ENCODE measurements at places on chromosomes 7 and 10. TPM values are rescaled to one million over a fixed set of nuclear protein-coding genes. Genes with fewer than 3 reads are reported as not detected.

Gene CCDC172
- not detected for polyA plus RNA-seq

GRCh38 chr10:98446661-98447221 lies at the start of gene HPS1:
Gene HPS1, minus strand, starts transcription at chr10:98446935. Its CDS starts 3,695 bp downstream, at chr10:98443240.
- peaks cover 47% of the 10 kb centered on the region for H3K4me1 ChIP-seq
- DNase-seq: peak; percentile 73
- peak within 1 kb of the TSS; percentile 94 for H3K27ac ChIP-seq
- peak within 1 kb of the TSS; percentile 93 for H3K4me3 ChIP-seq
- peaks cover 1% of the 10 kb centered on the region for H3K27me3 ChIP-seq

DNA sequence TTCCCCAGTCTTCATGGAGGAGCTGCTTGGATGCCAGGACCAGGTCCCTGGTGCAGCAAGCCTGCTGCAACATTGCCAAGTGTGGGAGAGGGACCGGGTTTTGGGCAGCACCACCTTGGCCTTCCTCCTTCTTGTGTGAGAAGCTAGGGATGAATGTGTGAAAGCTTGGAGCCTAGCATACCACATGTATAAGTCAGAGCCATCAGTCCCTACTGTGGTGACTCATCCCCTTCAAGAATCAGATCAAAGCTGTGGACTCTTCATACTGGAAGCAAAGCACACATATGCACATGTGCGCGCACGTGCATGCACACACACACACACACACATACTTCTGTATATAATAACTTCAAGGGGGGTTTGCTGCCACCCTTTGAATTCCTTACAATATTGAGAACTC lies 527.8 kb downstream of the LRMDA start:
- DNase-seq: no peak
- no peak overlapping the region for H3K4me3 ChIP-seq
- no peaks in the 10 kb centered on the region for H3K4me1 ChIP-seq
- peaks cover 2% of the 10 kb centered on the region for H3K27me3 ChIP-seq

DNA sequence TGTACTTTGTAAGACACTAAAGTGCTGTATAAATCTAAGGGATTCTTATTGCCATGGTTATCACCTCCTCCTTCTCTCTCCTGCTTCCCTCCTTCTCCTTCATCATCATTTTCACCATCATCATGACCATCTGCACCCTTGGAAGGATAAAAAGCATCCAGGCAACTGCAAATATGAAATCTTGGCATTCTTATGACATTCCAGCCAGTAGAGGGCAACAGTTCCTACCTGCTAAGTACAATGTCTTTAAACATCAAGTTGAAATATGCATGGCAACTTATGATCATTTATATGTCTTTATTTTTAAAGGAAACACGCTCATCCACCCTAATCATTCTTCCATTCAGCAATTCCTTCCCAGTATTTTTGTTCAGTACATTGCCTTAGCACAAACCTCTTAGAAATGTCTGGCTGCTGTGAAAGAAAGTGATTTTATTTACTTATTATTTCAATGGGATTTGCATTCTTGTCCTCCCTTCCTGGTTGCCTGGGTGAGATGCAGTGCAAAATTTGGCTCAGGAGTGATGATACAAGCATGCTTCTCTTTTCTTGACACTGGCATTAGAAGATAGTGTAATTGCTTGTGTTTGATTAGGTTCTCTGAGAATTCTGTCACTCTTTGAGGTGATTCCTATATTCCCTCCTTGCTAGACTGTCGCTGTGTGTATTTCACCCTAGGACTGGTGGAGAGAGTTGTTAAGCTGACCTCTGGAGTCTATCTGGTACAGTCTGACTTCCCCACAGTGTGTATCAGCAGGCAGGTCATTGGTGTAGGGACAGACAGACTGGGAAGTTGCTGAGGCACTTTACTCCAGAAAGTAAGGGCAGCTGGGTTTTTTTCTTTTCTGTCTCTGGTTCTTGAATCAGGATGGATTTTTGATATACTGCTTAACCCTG lies 188.5 kb upstream of the BMPER start:
- DNase-seq: no peak
- no peaks in the 10 kb centered on the region for H3K27me3 ChIP-seq
- no peak overlapping the region for H3K4me3 ChIP-seq
- peaks cover 5% of the 10 kb centered on the region for H3K36me3 ChIP-seq
- no peak overlapping the region for H3K27ac ChIP-seq

DNA sequence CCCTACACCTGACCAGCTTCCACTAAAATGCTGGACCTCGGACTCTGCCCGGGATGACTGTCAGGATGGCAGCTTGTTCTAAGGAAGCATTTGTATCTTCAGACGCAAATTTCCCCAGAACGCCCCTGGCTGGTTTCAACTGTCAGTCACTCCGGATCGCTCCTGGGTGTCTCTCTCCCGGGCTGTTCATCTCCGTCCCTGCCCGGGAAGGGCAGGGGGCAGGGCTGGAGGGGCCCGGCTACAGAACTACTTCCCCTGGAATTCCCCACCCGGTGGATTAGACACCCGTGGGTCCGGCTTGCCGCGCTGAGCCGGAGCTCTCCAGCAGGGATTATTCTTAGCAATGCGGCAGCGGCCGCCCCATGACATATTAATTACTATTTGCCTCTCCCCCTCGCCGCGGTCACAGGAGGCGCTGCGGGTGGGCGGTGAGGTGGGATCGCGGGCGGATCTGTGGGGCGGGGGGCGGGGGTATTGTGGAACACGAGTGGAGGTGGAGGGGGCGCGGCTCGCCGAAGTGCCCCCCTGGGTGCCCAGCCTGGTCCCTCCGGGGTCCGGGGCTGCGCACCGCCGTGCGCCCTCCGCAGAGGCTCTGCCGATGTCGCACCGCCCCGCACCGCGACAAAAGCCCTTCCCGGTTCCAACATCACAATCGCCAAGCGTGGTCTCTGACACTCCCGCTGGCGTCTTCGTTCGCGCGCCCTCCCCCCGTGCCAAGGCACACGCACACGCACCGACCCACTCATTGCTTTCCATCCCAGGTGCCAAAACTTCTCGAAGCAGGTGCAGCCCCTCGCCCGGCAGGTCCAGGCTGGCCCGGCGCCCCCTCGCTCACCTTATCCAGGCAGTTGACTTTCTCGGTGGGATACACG lies 276.1 kb upstream of the NEBL start:
- H3K36me3 ChIP-seq: no peaks in the 10 kb centered on the region
- peaks cover 55% of the 10 kb centered on the region for H3K27me3 ChIP-seq
- H3K4me3 ChIP-seq: peak overlapping the region; percentile 22
- DNase-seq: no peak

DNA sequence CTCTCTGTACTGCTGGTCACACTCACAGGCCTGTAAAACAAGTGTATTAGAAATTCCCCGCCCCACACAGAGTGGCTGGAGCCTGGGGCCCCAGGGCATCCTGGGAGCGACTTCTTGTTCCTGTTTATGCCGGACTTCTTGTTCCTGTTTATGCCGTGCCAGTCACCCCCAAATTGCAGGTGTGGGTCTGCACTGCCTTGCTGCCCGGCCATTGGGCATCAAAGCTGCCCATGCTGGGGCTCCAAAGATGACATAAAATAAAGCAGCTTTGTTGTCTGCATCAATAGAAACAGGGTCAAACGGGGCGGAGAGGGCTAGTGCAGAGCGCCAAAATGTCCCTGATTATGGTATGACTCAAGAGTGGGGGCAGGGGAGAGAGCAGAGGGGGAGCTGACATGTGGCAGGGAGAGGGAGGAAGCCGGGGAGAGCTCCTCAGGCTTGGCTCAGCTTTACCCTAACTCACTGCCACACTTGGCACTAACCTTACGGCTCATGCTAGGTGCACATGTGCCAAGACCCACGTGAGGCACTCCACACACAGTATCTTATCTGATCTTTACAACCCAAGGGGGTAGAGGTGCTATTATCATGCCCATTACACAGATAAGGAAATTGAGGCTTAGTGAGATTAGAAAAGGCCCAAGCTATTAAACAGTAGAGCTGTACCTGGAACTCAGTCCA lies 98.4 kb downstream of the PIP4K2A start:
- H3K4me1 ChIP-seq: peaks cover 98% of the 10 kb centered on the region
- no peaks in the 10 kb centered on the region for H3K27me3 ChIP-seq
- no peak for DNase-seq
- peaks cover 5% of the 10 kb centered on the region for H3K36me3 ChIP-seq
- H3K27ac ChIP-seq: peak overlapping the region; percentile 88

DNA sequence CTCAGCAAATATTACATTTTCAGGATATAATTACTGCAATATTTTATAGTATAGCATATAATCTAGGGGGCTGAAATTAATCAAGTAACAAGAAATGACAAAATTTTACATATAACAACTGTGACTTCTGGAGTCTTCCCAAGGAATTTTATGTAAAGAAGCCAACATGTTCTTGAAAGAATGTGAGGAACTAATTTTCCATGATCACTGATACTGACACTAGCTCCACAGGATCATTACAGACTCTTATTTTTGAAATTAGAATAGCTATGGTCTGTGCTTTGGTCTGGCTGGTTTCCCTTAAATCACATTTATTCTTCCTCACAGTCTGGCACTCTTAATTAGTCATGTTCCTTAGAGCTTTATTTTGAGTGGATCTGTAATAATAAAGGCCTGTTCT lies 267.7 kb upstream of the SEMA3A start:
- H3K4me1 ChIP-seq: no peaks in the 10 kb centered on the region
- no peak for DNase-seq
- no peaks in the 10 kb centered on the region for H3K27me3 ChIP-seq
- no peaks in the 10 kb centered on the region for H3K36me3 ChIP-seq
- no peak overlapping the region for H3K4me3 ChIP-seq

- no peaks in the 10 kb centered on the region for H3K4me1 ChIP-seq
- no peaks in the 10 kb centered on the region for H3K36me3 ChIP-seq
- H3K27me3 ChIP-seq: peaks cover 9% of the 10 kb centered on the region
- no peak overlapping the region for H3K27ac ChIP-seq
- H3K4me3 ChIP-seq: no peak overlapping the region
- no peak for DNase-seq
These were observed 122.3 kb upstream of the MDFIC start for GRCh38 chr7:114799628-114800028.

- peaks cover 8% of the 10 kb centered on the region for H3K4me1 ChIP-seq
- H3K4me3 ChIP-seq: no peak overlapping the region
- H3K27ac ChIP-seq: no peak overlapping the region
- no peak for DNase-seq
- no peaks in the 10 kb centered on the region for H3K27me3 ChIP-seq
- H3K36me3 ChIP-seq: peaks cover 5% of the 10 kb centered on the region
These were observed 23.0 kb upstream of the GPR146 start for GRCh38 chr7:1021366-1021765.

GRCh38 chr10:36725581-36726520 lies 399.5 kb upstream of the ANKRD30A start:
- DNase-seq: no peak
- H3K36me3 ChIP-seq: no peaks in the 10 kb centered on the region
- no peak overlapping the region for H3K4me3 ChIP-seq
- H3K27me3 ChIP-seq: no peaks in the 10 kb centered on the region
- H3K27ac ChIP-seq: no peak overlapping the region
